ENCODE measurements at places on chromosomes 3 and 15.

GRCh38 chr3:23665741-23666140, 140.0 kb upstream of the UBE2E1 start:
- no peak for DNase-seq

- DNase-seq = no peak
Observed at GRCh38 chr15:73910522-73911303, 15.5 kb upstream of the LOXL1 start.

DNA sequence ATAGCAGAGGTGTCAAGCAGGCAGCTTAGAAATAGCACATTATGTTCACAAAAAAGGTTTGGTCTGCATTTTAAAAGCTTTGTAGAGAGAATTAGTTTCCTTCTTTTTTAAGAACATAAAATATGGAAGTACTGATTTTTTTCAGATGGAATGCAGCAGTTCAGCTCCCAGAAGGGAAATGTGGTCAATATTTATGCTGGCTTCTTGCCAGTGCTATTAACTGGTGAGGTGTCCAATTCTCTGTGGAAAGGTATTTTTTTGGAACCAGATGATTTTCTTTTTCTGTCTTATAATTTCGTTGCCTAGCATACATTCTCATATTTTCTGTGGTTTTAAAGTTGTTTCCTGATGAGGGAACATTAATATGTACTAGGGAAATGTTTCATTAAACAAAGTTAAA, 211.4 kb upstream of the ZNF385D start:
- DNase-seq = no peak

DNA sequence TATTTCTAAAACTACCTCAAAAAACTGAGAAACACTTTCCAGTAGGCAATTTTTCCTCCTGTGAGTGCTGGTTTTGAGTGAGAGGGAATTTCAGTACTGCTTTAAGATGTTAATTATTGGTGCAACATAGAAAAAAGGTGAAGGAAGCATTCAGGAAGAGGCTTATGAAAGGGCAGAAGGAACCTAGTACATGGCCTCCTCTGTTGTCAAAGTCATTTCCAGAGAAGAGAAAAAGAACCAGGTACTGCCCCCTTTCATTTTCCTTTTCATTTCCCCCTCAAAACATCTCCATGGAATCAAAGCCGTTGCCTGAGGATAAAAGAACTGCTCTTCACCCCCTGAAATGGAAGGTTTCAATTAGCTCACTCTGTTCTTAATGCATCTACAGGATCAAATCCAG, 19.8 kb downstream of the RARRES1 start:
- no peak for DNase-seq

DNA sequence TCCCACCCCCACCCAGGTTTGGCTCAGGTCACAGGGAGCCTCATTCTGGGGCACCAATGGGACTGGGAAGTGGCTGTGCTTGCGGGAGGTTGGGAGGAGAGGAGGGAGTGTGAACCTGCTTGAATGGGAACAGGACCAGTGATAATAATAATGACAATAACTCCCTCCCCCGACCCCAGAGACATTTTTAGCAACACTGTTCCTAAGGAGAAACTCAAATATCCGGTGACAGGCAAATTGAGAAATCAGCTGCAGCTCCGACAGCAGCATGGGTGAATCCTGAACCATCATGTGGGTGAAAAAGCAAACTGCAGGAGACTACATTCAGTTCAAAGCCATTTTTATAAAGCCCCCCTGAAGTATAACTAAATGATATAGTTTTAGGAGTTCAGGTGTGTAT, 11.6 kb upstream of the RPL29 start:
- no peak for DNase-seq

DNA sequence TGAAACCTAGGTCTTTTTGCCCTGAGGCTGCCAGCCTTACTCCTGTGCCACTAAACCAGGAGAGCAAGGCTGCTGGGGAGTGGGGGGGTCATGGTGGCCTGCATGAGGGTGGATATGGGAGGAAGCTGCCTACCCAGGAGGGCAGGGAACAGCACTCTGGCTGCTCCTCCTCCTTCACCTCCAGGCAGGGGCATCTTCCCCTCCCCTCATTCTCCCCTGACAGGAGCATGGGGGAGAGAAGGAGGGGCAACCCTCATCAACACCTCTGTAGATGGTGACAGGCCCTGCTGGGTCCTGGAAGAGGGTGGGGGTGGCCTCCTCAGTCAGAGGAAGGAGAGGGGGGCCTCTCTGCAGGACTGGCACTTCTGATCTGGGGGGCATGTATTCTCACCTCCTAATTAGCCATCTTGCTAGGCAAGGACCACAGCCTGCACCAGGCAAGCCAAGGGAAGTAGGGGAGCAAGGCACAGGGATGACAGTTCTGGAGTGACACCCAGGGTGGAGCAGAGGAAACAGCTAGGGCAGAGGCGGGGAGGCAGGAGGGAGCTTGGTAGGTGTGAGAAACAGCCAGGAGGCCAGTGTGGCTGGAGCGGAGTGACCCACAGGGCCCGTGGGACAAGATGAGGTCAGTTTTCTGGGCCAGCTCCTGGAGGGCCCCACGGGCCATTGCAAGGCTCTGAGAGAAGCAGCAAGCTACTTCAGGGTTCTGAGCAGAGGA, 4.9 kb downstream of the CCDC33 start:
- DNase-seq = no peak

DNA sequence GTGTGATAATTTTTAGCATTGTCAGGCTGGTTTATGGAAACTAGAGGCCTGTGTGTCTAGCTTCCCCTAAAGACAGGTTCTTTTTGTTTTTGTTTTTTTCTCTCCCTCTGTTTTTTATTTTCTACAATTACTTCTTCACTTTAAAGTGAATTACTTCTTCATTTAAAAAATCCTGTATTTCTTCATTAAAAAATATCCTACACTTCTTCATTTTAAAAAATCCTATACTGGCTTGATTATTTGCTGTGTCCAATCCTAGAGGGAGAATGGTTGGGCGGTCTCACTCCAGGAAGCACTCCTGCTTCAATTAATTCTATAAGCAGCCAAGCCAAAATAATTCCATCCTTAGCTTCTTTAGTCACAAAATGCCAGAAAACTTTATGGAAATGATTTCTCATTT, 11.8 kb downstream of the ATG7 start:
- no peak for DNase-seq

- no peak for DNase-seq
Observed at GRCh38 chr3:149579838-149580542, 77.8 kb downstream of the WWTR1 start.

GRCh38 chr15:70247281-70247680, 149.6 kb upstream of the TLE3 start:
- DNase-seq = no peak

DNA sequence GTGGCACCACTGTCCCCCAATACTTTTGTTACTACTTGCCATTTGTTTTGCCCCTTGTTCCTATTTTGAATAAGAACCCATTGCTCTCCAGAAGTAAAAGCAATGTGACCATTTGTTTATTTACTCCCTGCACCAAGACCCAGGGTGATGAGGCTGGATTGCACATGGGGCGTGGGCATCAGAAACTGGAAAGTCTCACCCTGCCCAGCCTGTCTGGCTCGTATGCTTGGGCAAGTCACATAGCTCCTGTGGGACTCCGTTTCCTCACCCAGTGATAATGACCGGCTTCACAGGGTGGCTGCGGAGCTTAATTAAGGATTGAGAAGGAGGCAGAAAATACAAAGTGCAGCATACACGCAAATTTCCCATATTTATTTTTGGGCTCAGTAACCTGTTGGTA, 167.7 kb upstream of the ICE2 start:
- no peak for DNase-seq

- DNase-seq = peak; percentile 79
Observed at GRCh38 chr3:190728574-190729246, 133.8 kb downstream of the GMNC start.

- no peak for DNase-seq
Observed at GRCh38 chr15:95901271-95901670, 429.2 kb upstream of the NR2F2 start.

GRCh38 chr3:135125171-135125801, 330.2 kb downstream of the EPHB1 start:
- DNase-seq = peak; percentile 13

DNA sequence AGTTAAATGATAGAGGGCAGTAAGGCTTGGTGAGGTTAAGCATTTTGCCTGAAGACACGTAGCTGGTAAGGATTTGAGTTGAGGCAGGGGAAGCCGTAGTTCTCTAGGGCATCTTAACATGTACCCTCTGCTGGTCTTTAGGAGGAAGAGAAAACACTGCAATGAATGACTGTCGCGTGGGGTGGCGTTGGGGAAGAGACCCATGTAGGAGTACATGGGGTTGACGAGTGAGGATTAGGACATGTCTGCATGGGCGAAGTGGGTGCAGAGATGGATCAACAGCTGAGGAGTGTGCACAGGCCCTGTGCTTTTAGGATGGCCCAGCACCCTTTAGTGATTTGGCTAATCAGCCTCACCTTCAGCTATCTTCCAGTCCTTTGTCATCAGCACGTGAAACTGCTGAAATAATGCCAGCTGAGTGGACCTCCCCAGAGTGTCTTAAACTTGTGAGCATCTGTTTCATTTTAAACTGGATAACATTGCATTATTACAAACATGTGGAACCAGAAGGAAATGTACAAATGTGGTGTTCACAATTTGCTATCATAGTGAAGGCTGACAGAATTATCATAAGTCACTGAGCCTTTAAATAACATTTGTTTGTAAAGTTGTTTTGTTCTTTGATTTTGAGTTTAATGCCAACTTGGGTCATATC, 15.3 kb downstream of the P2RY14 start:
- peak; percentile 34 for DNase-seq

DNA sequence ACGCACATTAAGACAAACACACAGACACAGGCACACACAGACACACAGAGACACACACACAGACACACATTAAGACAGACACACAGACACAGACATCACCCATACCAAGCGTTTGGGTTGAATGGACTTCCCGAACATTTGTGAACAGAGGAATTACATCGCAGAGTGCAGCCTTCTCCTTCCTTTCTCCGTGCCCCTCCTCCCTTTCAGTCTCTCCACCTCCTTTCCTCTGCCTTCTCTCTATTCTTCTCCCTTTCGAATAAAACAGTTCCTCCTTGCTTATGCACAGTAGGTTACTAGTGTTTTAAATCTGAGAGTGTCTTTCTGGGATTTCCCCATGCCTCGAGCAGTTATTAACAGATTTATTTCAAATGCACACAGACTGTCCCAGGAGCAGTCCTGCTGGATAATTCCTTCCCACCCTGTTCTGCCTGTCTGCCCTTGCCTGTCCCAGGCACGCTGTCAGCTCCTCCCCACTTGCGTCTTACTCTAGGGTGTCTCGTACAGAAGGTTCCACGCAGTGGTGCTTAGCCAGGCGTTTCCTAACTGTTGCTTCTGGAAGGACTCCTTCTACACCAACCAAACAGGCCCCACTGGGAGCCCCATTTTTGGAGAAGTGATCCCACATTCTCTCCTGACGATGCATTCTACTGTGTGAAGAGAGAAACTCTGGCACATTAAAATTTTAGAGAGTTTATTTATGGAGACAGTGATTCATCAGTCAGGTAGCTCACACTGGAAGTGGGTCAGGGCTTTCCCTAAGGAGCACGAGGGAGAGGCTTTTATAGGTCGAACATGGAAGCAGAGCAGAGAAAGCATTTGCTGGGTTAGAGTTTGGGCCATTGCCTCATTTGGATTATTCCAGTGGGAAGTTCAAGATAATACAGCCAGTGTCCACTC, 163.8 kb downstream of the SV2B start:
- peak; percentile 81 for DNase-seq

DNA sequence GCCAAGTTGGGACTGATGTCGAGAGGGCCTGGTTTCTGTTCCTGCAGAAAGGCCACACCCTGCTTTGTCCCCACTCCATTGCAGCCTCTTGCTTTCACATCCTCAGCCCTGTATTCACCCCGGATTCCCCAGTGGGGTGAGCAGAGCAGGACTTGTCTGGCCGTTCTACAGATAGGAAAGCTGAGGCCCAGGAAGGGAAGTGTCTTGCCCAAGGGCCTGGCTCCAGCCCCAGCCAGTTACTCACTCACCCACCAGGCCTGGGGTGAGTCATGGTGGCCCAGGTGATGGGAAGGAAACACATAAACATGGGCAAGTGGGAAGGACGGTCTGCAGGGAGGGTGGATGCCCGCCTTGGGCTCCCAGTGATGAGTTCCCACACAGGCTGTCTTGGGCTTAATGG, 6.1 kb upstream of the DUSP7 start:
- peak; percentile 95 for DNase-seq

- no peak for DNase-seq
Observed at GRCh38 chr3:12907729-12908128, 66.4 kb upstream of the RPL32 start.

DNA sequence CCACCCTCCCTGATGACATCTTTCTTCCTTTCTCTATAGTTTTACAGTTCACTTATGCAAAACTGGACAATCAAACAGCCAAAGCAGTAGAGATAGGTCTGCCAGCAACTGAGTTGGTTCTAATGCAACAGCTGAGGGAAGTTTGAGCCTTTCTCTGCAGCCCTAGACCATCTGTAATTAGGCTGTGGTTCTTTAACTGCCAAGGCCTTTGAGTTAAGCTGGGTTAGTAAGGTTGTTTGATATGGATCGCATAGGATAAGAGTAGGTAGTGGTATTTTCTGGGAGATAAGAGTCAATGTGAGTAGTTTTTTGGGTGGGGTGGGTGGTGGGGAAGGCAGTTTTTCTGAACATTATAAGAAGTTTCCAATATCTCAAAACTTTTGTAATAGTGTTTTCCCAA, 3.0 kb downstream of the RPL39L start:
- DNase-seq = no peak

DNA sequence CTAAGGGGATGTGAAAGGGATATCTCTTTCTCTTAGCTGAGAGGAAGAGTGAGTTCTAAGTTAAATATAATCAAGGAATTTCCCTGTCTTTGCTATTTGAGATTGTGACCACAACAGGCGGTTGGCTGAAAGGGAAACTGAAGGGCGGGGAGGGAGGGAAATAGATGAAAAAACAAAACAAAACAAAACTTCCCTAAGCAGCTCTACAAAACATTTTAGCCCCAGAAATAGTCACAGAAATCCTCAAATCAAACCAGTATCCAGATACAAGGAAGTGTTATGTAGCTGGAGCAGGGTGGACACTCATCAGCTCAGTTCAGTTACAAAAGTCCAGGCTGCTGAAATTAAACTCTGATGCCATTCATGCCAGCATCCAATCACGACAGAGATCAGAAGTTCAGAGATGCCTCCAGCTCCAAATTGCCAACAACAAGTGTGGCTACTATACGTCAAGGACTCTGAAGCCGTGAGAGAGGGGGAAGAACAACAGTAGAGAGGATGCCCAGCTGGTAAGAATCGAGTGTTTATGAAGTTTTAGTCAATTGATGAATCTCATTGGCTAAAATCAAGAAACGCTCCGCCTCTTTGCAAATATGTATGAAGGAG, 319 bp upstream of the TP63 start:
- DNase-seq = peak; percentile 62

- no peak for DNase-seq
Observed at GRCh38 chr3:48596157-48596556, 1.0 kb upstream of the COL7A1 start.
